Cortex of kidney (tissue), 1 donor: ENCODE measurements at places on chromosomes 5 and 9.

- DNase-seq, result no peak
These were observed 27.1 kb downstream of the MAP1B start for GRCh38 chr5:72134226-72134899.

GRCh38 chr5:168931638-168932345, 352.6 kb upstream of the PANK3 start:
- DNase-seq, result no peak

GRCh38 chr5:140202078-140202477, 27.1 kb downstream of the CYSTM1 start:
- no peak for DNase-seq

DNA sequence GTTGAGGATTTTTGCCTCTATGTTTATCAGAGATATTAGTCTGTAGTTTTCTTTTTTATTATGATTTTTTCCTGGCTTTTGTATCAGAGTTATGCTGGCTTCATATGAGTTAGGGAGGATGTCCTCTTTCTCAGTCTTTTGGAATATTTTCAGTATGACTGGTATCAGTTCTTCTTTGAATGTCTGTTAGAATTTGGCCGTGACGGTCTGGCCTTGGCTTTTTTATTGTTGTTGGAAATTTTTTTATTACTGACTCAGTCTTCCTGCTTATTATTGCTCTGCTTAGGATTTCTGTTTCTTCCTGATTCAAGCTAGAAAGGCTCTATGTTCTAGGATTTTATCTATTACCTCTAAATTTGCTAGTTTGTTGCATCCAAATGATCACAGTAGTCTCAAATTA, 421.9 kb downstream of the CDH10 start:
- DNase-seq, result no peak
